ENCODE measurements at places on chromosomes 6 and 20. TPM values are rescaled to one million over a fixed set of nuclear protein-coding genes. Genes with fewer than 3 reads are reported as not detected.

ANKRD66 gene
- not detected for total RNA-seq

GRCh38 chr6:136723780-136724179 lies 68.5 kb downstream of the MAP3K5 start:
- DNase-seq: no peak

CENPQ gene
- total RNA-seq: 4.5 TPM

- no peak for DNase-seq
These were observed 2.4 kb downstream of the CTCFL start for GRCh38 chr20:57522380-57523140.

- DNase-seq: no peak
These were observed 191.9 kb upstream of the SLC35B3 start for GRCh38 chr6:8627085-8627861.

- DNase-seq: no peak
These were observed 3.7 kb upstream of the RNF144B start for GRCh38 chr6:18383441-18383840.

- DNase-seq: no peak
These were observed 374.5 kb downstream of the RNGTT start for GRCh38 chr6:88588938-88589337.

GRCh38 chr20:37205794-37206193 lies 26.4 kb upstream of the MROH8 start:
- no peak for DNase-seq

- DNase-seq: peak; percentile 33
These were observed 9.7 kb upstream of the TENT5A start for GRCh38 chr6:81762132-81762531.

- DNase-seq: no peak
These were observed at the start of gene CLIC5 for GRCh38 chr6:46015119-46015968. Gene CLIC5 (minus strand): TSS chr6:46015860. CDS start chr6:46015542, 318 bp downstream.

DNA sequence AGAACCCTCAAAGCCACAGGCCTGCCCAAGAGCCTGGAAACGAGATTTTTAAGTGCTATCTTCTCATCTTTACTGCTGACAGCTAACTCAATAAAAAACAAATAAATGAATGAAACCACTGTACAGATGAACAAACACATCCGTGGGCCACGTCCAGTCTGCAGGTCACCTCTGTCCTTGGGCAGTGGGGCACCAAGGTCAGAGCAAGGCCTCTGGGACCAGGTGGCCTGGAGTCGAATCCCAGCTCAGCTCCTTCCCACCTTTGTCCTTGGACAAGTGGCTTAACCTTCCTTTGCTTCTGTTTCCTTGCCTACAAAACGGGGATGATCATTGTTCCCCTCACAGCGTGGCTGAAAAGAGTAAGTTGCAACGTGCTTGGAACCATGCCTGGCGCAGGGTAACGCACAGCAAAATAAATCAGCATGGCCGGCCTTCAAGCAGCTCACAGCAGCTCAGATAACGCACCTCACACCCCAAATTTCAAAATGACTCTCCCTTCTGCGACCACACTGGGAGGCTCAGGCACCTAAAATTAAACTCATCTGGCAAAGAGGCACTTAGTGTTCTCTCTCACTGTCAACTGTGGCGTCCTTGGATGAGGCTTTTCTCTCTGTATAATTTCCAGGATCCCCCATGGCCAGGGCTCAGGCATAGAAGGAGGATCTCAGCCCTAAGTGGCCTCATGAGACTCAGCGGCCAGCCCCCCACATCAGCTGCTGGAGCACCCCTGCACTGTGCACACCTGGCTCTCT lies 35.7 kb downstream of the RRBP1 start:
- no peak for DNase-seq

DNA sequence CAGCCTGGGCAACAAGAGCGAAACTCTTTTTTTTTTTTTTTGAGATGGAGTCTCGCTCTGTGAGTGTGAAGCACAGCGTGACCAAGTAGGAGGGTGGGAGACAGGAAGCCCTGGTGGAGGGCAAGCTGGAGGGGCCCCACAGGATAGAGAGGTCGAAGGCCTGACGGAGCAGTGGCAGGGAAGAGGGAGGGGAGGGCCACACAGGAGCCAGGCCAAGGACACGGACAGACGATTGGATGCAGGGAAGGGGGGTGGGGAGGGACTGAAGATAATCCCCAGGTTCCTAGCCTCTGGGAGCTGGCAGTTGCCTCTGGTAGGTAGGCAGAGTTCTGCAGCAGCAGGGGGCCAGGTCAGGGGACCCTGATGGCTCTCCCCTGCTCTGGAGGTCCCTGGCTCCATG lies 10.8 kb upstream of the GUCA1A start:
- no peak for DNase-seq

DNA sequence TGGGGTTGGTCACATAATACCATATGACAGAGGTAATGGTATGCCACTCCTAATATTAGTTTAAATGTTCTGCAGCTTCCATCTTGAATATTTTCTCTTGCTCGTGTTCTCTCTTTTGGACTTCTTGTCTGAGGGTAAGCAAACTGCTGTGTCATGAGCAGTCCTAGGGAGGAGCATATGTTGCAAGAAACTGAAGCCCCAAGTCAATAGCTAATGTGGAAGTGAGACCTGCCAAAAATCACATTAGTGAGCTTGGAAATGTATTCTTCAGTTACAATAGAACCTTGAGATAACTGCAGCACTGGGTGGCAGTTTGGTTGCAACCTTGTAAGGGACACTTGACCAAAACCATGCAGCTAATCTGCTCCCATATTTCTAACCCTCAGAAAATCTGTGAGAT lies 178.2 kb upstream of the IMPG1 start:
- DNase-seq: no peak

DNA sequence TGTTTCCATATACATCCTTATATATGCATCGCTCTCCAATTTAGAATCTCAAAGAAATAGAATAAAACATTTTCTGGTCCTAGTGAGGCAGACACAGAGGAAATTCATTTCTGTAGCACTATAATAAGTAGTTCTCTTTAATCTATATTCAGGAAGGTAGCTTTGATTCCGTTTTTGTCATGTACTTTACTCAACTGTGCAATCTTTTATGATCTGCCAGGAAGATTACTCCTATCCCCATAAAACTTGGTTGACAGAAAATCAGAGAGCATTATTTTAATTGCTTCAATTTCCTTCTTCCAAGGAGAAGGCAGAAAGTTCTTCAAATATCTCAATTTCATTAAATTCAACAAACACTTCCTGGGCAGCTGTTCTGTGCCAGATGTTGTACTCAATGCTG lies 10.6 kb upstream of the CLIC5 start:
- no peak for DNase-seq

- DNase-seq: no peak
These were observed 48.0 kb downstream of the MAPK14 start for GRCh38 chr6:36075656-36076055.

RTN4IP1 gene
- total RNA-seq: 8.2 TPM

DNA sequence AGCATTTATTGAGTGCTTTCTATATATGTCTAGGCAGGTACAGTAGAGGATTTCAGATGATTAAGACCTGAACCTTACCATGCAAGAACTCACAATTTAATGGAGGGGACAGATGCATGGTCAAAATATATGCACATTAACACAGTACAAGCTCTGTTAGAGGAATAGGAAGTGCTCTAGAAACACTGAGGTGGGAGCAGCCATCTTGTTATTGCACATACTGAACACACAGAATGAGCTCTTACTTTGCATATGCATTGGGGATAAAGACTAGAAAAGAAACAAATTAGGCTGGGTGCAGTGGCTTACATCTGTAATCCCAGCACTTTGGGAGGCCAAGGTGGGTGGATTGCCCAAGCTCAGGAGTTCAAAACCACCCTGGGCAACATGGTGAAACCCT lies 438.3 kb downstream of the UTRN start:
- no peak for DNase-seq

DNA sequence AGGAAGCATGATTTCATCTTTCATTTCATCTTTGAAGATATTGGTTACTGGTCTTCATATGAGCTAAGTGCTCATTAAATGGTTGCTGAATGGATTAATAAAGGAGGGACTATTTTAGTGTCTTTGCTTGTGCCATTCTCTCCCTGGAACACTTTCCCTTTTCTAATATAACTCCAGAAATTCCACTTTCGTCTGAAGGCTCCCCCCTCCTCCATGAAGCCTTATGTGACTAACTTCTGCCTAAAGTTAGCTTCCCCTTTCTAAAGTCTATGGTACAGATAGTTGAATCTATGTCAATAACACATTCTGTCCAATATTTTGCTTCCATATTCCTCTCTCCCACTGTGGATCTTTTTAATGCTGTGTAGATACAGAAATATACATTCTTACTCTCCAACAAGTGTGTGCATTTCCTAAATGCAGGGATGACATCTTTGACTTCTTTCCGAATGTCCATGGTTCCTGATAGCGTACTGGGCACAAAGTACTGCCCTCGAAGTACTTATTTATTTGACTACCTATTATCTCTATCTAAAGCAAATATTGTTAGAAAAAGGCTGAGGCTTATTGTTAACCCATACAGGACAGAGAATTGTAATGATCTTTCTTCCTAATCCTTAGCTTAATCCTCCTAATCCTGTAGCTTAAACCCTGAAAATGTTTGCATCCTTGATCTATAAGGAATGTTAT lies 84.7 kb upstream of the ELOVL5 start:
- no peak for DNase-seq

DNA sequence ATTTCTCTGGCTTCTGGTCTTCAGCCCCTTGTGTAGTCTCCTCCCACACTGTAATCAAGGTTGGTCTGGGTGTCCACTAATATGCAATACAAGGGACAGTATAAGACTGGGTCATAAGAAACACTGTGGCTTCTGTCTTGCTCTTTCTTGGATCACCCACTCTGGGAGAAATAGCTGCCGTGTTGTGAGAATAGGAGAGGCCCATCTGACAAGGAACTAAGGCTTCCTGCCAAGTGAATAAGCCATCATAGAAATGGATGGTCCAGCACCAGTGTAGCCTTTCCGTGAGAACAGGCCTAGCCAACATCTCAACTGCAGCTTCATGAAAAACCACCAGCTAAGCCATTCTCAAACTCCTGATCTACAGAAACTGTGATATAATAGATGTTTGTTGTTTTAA lies 23.3 kb downstream of the BAG2 start:
- no peak for DNase-seq

GRCh38 chr20:51212816-51213215 lies 189.9 kb upstream of the KCNG1 start:
- no peak for DNase-seq

GRCh38 chr6:169046483-169047192 lies 207.0 kb downstream of the THBS2 start:
- no peak for DNase-seq

DNA sequence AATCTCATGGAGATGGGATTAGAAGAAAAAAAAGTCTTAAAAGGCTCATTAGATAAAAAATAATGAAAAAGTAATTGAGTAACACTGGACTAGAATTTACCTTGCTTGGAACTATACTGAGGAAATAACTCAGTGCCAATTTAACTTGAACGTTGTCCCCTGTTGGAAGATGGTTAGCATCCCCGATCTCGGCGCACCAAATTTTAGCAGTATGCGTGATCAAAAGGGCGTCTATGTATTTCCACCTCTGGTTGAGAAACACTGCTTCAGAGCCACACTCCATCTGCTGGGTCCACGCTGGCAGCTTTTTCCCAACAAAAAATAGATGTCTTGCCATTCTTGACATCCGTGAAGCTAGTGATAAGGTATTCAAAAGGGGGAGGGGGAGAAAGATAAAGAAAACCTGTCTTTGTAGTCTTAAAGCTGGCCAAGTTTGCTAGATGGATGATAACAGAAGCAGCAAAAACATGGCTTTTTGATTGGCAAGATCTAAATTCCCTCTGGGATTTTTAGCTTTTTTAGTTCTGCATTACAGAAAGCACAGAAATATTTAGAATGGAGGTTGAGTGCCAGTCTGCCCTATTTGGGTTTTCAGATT lies 6.4 kb downstream of the HINT3 start:
- no peak for DNase-seq

DNA sequence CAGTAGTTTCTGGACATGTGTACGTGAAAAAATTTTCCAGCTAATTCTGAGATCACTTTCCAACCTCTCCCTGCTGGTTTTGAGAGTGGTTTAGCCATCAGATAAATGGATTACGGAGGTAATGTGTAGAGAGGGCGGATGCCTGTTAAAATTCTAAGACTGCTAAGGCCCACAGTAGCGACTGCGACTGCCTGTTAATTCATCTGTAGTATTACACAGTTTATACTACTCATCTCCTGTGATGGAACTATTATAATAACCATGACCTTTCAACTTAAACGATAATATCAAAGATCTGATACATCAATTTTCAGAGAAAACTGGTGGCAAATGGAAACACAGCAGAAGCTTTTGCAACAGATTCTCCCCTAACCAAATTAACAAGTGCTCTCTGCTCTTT lies 102.3 kb downstream of the IRF4 start:
- DNase-seq: no peak

DNA sequence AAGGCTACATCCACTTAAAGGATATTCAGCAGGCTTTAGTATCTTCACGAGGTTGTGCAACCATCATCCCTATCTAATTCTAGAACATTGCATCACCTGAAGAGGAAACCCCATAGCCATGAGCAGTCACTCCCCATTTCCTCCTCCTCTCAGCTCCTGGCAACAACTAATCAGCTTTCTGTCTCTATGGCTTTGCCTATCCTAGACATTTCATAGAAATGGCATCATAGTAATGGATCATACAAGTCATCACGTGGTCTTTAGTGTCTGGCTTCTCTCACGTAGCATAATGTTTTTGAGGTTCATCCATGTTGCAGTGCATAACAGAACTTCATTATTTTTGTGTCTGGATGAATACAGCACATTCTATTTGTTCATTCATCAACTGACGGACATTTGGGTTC lies 20.5 kb downstream of the SNAI1 start:
- peak; percentile 96 for DNase-seq

DNA sequence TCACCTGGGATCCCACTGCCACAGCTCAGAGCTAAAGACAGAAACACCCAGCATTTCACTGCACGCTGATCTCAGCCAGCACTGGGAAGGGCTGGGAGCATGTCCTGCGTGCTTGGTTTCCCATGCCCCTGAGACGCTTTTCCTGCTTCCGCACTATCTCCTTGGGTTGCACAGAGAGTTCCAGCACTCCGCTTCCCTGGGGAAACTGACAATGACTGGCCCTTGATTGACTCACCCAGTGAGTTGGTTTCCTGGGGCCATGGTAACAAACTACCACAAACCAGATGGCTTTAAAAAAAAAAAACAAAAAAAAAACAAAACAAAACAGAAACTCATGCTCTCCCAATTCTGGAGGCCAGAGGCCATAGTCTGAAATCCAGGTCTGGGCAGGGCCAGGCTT lies 14.8 kb upstream of the MAS1L start:
- DNase-seq: no peak

DNA sequence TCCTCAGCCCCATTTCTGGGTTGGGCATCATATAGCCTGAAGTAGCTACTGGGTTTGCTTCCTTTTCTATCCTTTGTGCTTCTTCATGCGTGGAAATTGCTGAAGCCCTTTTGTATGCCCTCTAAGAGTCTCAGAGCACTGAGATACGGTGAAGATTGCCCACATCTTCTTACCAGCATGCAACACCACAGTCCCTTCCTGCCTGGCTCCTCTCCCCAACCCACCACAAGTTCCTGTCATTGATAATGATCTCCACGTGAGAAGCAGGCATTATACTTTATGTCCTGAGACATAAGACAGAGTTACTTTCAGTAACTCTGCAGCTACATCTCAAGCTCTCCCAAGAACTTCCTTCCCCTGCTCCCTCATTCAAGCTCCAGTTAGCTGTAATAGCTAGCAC lies 15.8 kb upstream of the PLCB4 start:
- DNase-seq: peak; percentile 30

Data from fibroblast of villous mesenchyme (primary cell).